ENCODE measurements at places on chromosomes 4 and X. TPM values are rescaled to one million over a fixed set of nuclear protein-coding genes. Genes with fewer than 3 reads are reported as not detected.
A peak's percentile ranks its signal among the peaks of the same experiment; 100 is the strongest.

Gene ARHGAP36
- total RNA-seq, result 0.42 TPM

Gene SPOCK3
- total RNA-seq, result 1.3 TPM

Gene TBC1D14
- 60.8 TPM for total RNA-seq

DNA sequence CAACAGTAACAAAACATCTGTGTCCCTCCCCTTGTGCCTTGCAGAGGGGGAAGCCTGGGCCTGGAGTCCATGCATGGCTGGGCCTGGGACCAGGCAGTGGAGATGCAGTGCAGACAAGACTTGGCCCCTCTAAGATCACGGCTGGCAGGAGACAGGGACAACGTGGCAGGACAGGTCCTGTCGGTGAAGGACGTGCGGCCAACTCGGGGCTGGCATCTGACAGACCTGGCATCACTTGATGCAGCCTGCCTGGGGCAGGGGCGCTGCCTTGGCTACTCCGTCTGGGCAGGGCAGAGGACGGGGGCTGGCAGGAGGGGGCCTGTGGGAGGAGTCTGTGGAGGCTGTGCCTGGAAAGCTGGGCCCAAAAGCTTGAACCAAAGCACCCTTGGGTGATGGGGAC is 112.1 kb downstream of the CPZ start:
- no peak for DNase-seq

- DNase-seq, result no peak
These were observed 95.1 kb upstream of the DGKK start for GRCh38 chrX:50565718-50566117.

DNA sequence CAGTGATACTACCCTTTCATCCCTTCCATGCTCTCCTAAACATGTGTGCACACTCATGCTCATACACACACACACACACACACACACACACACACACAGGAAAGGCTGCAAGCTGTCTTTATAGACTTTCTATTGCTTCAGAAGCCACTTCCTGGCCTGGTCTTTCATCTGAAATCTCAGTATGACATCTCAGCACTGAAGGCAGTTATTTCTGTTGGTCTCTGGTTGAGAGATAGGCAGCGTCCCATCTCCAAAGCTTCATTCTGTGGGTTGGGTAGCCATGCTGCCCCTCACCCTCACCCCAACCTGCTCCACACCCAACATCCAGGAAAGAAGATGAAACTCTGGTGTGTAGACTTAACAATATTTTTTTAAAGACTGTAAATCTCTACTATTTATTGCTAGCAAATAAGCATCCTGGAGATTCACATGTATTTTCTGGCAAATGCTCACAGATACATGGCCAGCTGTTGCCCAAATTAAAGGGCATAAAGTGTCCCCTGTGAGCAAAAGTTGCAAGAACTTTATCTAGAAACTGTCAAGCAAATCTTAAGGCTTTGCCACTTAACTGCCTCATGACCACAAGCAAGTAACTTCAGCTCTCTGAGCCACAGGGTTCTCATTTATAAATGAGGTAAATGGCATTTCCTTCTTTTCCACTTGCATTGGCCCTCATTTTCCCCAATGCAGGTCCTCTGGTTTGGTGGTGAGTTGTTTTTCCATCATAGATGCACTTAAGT is 189.8 kb upstream of the AFF2 start:
- DNase-seq, result no peak

GRCh38 chr4:19936476-19936875 is 315.2 kb upstream of the SLIT2 start:
- DNase-seq, result no peak

DNA sequence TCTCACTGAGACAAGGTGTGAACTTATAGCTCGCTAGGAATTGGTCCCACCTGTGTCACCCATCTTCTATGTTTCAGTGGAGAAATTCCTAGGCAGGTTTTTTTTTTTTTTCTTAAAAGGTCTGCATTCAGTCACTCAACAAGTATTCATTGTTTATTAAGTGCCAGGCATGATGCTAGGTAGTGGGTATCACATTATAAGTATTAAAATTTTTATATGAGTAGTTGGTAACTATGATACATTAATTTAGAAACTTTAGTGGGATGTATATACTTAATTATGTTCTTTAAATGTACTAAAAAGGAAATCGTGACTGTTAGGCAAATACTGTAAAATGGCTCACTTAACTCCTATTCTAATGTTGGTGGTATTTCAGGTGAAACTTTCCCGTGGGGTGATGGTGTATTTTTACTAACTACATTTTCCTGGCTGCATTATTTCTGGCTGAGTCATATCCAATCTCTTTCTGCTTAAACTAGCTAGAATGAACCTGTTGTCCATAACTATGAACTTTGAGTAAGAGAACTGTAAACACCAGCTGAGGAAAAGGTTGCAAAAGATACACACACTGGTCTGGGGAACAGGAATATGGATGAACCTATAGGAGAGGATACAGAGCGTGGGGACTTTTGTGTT is 49.3 kb upstream of the MED14 start:
- DNase-seq, result no peak

GRCh38 chr4:122710434-122711308 is 21.8 kb upstream of the BBS12 start:
- no peak for DNase-seq

DNA sequence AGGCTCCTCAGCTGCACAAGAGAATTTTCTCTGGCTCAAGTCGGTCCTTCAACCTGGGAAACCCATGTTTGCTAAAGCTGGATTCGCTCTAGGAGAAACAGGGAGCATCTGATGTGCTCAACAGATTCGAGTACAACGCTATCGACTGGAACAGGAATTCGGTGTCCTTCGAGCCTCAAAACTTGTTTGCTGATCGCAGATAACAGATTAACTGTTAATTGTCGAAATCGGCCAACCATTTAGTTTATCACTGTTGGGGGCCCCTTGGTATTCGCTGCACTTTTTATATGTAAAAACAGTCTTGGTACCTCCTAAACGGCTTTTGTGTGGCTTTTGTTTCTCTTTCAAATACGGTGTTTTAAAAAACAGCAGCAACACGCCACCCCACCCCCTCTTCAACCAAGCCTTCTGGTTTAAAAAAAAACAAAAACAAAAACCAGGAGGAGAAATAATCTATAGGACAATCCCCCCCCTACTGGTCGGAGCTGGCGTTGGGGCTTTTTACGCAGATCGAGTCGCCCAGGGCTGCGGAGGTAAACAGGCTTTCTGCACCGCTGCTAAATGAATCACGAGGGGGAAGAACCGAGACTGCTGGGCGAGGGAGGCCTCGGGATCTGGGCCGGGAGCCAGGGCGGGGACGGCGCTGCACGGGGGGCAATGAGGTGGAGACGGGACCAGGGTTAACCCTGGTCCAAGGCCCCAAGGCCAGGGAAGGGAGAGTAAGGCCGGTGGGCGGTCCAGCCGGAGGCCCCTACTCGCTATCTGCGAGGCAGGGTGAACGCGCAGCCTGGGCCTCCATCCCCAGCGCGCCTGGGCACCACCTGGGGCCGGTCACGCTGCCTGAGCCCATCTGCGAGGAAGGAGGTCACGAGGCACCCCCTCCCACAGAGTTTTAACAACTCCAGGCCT is 71.7 kb upstream of the BCOR start:
- DNase-seq, result no peak

DNA sequence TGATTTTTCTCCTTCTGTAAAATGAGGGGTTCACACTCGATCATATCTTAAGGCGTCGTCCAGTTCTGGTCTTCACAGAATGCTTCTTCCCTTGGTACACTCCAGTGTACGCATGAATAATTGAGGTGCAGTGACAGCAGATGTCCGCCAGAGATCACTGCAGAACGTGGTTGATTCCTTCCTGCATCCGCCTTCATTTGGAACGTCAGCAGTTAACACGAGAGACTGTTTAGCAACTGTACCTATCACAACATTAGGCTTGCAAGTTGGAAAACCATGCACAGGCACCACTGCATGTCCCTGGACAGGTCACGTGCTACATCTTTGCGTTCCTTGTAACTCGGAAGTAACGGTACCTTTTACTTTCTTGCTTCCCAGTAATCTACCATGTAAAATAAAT is 66.0 kb upstream of the GEMIN8 start:
- peak; percentile 10 for DNase-seq

DNA sequence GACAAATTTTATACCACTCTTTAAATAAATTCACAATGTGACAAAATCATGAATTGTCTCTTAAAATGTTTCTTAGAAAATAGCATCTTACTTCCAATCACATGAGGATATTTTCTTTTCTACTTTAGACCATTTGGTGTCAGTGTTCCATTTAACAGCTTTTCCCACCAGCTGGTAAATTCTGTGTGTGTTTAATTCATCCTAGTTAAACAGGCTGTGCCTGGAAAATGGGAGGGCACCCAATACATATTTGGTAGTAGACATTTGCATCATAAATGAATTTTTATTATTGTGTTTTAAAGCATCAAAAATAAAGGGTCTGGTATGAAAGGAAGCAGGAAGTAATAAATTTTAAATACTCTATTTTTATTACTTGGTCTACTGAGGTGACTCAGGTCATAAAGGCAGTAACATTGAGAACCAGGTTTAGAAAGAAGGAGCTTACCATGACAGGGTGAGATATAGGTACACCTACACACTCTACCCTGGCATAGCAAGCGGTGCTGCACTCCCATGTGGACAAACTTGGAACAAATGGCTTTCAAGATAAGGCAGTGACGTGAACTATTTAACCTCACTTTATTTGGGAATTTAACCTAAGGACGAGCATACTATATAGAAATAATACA is 344.5 kb downstream of the BMPR1B start:
- no peak for DNase-seq

DNA sequence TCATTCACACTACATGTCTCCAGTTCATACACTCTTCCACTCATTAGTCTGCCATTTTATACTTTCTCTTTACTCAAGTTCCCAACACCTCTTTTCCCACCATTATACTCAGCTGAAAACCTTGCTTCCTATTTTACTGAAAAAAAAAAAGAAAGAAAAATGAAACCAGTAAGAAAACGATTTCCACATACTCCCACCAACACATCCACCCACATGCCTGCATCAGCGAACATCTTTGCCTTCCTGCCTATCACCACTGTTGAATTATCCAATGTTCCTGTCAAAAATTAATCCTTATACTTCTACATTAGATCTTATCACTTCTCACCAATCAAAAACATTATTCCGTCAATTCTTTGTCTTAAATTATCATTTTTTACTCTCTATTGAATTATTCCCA is 188.1 kb upstream of the FAM241A start:
- DNase-seq, result no peak

- no peak for DNase-seq
These were observed 29.1 kb downstream of the ANAPC4 start for GRCh38 chr4:25406081-25406692.

GRCh38 chr4:182738283-182739047 is 178.7 kb downstream of the DCTD start:
- DNase-seq, result no peak
